ENCODE measurements at places on chromosomes 6 and 20.

DNA sequence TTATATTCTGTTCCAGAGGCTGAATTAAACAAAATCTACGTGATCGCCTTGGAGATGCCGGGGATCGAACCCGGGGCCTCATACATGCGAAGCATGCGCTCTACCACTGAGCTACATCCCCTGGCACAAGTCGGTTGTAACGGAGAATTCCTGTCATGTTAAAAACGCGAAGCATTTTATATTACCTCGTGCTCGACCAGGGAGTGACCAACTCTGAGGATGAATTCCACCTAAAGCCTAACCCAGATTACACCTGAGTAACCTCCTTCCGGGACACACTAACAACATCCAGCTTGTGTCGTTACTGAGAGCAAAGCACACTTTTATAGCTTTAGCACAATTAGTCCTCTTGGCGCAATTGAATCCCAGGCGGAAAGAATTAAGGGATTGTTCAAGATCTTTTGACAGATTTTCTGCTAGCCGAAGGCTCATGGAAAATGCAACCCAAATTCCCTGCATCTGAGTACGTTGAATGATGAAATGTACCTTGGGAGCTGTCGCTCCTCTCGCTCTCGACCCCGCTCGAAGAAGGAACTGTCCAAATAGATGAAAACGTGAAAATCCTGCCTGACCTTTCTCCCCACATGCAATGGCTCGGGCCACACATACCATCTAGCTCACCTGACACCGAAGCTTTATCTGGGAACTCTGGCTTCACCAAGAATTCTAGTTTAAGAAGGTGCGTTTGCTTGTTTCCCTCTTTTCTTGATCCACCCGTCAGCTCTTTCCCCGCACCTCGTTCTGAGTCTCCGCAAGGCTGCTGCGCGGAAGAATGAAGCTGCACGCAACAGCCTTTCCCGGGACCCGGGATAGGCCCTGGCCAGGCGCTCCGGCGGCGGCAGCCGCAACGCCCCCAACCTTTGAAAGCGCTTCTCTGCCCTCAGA lies 148.3 kb downstream of the GPX5 start:
- DNase-seq: peak; percentile 59

DNA sequence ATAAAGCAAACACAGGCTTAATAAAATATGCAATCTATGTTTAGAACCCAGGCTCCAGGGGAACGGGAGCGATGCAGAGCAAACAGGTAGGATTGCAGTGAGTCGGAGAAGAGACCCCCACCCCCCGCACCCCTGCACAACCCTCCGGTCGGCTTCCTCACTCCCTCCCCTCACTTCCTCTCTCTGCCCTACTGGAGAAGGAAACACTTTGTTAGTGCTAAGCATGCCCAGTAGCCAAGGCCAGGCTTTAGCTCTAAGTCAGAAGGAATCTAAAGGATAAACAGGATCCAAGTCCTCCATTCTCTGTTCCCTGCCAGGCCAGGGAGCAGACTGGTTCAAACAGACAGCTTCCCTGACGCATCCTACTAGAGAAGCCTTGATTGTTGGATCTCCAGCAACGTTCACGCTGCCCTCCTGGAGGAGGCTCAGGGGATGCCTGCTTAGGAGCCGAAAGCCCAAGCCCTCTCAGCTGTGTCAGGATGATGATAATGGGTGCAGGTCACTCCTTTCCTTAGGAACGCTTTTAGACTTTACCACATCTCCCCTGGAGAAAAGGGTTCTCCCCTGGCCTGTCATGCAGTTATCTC lies 14.7 kb downstream of the FOXQ1 start:
- no peak for DNase-seq

DNA sequence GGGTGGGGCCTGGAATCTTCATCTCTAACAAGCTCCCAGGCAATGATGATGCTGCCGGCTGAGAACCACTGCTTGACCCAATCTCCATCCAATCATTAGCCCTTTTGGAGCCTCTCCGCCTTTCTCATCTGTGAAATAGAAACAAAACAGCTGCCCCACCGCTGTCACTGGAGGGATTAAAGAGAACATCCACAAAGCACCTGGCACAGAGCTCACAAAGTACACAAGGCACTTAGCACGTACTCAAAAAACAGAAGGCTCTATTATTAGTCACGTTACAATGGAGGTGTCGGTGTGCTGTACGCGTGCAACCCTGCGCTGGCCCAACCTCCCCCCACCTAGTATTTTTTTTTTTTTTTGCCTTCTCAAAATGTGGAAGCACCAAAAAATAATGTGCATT lies 213.5 kb upstream of the ARID1B start:
- no peak for DNase-seq

- DNase-seq: no peak
Measured at GRCh38 chr20:3082955-3083952, 1.3 kb downstream of the AVP start.

- no peak for DNase-seq
Measured at GRCh38 chr6:112770308-112770707, 423.2 kb downstream of the RFPL4B start.
